ENCODE measurements at places on chromosomes 12 and 14.

GRCh38 chr12:54039417-54040147, 6.7 kb downstream of the HOXC5 start:
- no peak for DNase-seq

DNA sequence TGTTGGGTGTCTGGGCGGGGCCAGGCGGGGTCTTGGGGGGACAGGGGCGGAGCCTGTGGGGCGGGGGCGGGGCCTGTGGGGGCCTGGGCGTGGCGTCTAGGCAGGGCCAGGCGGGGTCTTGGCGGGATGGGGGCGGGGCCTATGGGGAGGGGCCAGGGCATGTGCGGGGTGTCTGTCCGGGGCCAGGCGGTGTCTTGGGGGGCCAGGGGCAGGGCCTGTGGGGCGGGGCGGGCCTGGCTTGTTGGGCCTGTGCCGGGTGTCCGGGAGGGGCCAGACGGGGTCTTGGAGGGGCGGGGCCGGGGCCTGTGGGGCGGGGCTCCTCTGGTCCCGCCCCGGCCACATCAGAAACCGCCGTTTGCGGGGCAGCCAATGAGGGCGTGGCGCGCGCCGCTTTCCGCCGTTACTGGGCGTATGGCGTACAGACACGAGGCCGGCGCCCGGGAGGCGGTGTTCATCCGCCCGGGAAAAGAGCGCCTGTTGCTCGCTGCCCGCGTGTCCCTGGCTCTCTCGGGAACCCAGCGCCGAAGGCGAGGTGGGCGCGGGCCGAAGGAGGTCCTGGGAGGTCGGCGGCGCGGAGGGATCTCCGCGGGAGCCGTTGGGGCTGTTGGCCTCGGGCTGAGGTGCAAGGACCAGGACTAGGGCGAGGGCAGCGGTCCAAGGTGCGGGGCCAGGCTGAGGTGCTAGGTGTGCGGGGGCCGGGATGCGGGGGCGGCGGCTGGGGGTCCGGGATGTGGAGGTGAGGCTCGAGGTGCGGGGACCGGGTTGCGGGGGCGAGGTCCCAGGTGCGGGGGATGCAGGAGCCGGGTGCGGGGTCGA, at the start of gene PIWIL1:
PIWIL1 (plus strand) TSS at position 400 of the 816 bp plus-strand sequence. CDS start 4,705 bp downstream, outside the sequence.
- no peak for DNase-seq

GRCh38 chr12:107660235-107660634, 25.4 kb upstream of the PWP1 start:
- DNase-seq = no peak

- DNase-seq = no peak
Measured at GRCh38 chr12:47032644-47033043, 46.8 kb upstream of the PCED1B start.

GRCh38 chr12:94676031-94676641, 25.8 kb upstream of the TMCC3 start:
- no peak for DNase-seq

DNA sequence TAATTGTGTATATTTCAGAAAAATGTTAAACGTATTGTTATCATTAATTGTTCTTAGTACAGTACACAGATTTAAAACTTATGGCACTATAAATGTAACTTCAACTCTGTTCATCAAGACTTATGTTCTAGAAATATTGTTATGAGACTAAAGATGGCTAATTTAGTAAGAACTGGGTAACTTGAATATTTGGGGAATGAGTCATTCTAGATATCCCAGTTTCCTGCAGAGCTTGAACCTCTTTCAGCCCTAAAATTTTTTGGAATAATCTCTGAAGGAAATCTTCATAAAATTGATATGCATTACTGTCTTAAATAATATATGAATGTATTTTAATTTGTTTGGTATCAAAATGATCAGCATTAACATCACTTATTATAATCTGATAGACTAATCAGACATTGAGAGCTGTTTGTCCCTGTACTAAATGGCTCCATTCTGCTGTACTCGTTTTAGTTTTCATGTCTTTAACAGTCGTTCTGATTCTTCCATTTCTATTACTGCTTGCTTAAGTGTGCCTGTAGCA, 87.1 kb downstream of the VEZT start:
- DNase-seq = no peak

DNA sequence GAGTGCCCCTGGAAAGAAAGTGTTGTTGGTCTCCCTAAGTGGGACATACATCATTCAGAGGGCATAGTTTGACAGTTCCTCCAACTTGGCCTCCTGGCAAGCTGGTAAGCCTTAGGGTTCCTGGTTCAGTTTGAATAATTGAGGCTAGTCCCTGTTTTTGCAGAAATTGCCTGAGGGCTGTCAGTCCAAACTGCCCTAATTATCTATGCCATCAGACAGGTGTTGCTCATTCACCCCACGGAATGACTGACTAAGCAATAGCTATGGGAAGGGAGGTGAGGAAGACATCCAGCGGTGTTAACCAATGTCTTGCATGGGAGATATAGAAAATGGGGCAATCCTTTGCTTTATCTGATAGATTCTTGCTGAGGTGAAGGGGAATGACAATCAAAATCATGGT, 37.6 kb downstream of the SPTSSA start:
- no peak for DNase-seq

All from activated T-helper 1 cell treated with anti-CD3 and anti-CD28 coated beads, Interleukin-2, amount 50 U/mL, for 16 hours (primary cell).